ENCODE measurements at places on chromosomes 3 and 15.

- no peak for DNase-seq
Measured at GRCh38 chr3:150599611-150600297, 3.4 kb upstream of the SELENOT start.

DNA sequence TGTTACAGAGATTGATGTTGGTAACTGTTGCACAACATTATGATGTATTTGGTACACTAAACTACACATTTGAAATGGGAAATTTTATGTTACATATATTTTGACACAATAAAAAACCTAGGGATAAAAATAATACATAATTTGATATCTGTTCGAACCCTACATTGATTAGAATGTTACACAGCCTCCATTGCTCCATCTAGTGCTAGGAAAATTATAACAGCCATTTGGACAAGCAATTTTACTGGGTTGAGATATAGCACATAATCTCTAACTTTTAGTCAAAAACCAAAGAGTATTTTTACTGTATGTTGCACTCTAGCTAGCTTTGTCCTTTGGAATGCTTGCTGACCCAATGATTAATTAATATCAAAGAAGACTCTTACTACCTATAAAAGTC is 108.1 kb downstream of the LSAMP start:
- DNase-seq: no peak

GRCh38 chr3:126481808-126482502 is 6.3 kb upstream of the ZXDC start:
- no peak for DNase-seq

DNA sequence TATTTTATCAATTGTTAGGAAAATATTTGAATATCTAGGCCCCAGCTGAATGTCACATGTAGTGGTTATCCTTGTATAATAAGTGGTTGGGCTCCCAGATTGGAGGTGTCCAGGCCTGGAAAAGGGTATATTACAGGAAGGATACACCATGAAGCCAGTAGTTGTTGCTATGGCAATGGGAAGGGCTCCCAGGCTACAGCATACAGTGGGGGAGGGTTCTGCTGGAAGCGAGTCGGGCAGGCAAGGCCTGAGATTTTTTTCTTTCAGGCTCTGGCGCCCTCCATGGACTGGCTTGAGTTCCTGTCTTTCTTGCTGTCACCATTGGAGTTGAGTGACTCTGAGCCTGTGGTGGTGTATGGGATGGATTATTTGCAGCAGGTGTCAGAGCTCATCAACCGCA is 8.9 kb downstream of the ECE2 start:
- DNase-seq: peak; percentile 88

- no peak for DNase-seq
Measured at GRCh38 chr15:67857220-67857619, 17.4 kb upstream of the RNU6-1 start.

DNA sequence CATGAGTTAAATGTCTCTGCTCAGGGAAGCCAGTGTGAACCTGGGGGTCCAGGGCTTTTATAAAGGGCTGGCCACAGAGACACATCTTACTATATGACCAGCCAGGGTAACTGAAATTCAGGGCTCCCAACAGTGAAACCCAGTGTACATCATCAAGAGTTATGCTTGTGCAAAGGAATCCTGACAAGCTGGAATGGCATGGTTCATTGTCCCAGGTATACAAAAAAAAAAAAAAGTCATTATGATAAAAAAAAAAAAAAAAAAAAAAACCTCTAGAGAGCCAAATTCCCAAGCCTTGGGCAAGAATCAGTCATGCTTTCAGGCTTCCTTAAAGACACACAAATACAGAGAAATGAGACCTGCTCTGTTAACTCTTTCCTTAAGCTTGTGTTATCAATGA is 452.0 kb downstream of the GABRG3 start:
- DNase-seq: no peak

- no peak for DNase-seq
Measured at GRCh38 chr3:196208942-196209695, 2.1 kb downstream of the ZDHHC19 start.

DNA sequence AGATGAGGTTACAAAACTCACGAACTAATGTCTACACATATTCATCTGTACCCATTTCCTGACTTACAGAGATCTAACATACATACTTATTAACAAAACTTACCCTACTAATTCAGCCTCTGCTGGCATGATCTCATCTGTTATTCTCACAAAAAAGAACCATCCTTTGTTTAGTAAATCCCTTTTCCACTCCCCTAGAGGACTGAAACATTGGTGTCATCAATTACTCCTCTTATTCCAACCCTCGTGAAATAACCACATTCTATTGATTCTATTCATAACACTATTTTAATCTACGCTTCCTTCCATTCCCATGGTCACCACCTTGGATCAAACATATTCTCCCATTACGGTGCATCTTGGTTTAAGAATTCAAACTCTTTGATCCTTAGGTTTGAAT is 505.9 kb downstream of the SI start:
- DNase-seq: no peak

- no peak for DNase-seq
Measured at GRCh38 chr15:71476823-71477222, 333.5 kb upstream of the NR2E3 start.

GRCh38 chr3:50518436-50518835 is 15.0 kb upstream of the CACNA2D2 start:
- no peak for DNase-seq

GRCh38 chr15:39580485-39581241 is at the start of gene THBS1:
Gene THBS1 (plus strand): TSS chr15:39581079. CDS start chr15:39581858, 779 bp downstream.
- no peak for DNase-seq

DNA sequence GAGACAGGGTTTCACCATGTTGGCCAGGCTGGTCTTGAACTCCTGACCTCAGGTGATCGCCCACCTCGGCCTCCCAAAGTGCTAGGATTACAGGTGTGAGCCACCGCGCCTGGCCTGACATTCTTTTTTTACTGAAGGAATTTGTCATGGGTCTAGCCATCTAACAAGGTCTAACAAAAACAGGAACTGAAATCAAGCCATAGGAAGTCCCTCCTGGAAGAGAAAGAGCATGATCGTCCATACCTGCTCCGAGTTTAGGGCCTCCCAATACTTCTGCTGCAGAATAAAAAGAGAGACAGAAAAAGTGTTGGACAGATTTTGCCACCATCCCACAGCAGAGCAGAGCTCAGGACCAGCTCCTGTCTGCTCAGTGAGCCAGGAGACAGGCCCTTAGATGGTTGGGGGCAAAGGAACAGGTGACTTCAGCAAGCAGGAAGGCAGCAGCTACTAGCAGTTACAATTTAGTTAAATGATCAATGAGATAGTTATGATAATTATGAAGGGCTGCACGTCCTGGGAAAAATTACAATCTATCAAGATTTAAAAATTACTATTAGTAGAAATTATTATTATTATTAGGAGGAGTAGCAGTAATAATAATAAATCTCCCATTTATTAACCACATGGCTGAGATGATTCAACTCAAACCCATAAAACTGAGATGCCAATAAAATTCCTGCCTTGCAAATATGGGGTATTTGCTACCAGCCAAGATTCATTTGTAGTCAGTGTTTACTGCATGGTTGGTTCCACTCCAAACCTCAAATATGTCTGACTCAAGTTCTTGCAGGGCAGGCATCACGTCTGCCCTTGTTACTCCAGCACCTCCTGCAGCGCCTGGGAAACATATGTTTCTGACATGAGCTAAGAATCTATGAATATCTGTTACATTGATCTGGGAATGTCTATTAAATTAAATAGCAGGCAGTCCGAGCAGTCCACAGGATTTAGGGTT is 40.1 kb downstream of the TMEM44 start:
- no peak for DNase-seq

GRCh38 chr3:193387596-193387995 is 9.0 kb upstream of the ATP13A5 start:
- no peak for DNase-seq

DNA sequence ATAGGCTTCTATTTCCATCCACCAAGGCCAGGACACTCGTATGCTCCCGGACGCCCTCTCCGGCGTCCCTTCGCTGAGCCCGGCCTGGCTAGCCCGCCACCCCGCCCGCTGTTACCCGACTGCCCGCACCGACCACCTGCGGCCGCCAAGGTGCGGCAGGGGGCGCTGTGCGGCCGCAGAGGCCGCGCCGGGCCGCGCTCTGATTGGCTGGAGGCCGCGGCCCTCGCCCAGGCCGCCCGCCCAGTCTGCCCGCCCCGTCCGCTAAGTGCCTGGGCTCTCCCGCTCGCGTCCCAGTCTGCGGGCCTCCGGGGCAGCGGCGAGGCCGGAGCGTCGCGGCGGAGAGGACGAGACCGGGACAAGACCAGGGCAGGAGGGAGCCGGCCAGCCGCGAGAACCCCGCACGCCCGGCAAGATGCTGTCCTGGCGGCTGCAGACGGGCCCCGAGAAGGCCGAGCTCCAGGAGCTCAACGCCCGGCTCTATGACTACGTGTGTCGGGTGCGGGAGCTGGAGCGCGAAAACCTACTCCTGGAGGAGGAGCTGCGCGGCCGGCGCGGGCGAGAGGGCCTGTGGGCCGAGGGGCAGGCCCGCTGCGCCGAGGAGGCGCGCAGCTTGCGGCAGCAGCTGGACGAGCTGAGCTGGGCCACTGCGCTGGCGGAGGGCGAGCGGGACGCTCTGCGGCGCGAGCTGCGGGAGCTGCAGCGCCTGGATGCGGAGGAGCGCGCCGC is at the start of gene SYNM:
SYNM (plus strand) TSS at position 293 of the 726 bp plus-strand sequence; CDS start at position 413, 120 bp downstream.
- DNase-seq: peak; percentile 82

DNA sequence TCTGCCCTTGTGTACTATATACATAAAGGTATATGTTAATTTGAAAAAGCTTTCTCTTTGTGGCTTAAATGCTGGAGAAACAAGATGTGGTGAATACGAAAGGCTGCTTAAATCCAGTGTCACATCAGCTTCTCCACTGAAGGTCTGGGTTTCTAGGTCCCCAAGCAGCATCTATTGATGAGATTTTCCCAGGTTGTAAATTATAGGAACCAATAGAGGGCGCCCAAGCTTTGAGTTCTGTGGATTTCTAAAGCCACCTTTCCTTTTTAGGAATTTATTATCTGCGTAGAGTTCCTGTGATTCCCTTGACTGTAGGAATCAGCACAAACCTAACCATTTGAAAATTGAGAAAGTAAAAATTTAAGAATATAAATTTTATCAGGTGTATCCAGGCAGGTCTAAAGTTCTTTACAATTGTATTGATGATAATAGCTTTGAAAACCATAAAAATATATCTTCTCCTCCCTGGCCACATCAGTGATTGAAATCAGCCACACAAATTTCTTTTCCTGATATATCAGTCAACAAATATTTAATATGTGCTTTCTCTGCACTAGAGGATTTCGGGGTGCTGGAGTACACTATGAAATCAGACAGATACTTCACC is 88.3 kb upstream of the ADAMTSL3 start:
- DNase-seq: peak; percentile 6

- no peak for DNase-seq
Measured at GRCh38 chr3:27637346-27637995, 84.7 kb downstream of the EOMES start.

- DNase-seq: no peak
Measured at GRCh38 chr15:50676799-50677483, 9.7 kb downstream of the TRPM7 start.

DNA sequence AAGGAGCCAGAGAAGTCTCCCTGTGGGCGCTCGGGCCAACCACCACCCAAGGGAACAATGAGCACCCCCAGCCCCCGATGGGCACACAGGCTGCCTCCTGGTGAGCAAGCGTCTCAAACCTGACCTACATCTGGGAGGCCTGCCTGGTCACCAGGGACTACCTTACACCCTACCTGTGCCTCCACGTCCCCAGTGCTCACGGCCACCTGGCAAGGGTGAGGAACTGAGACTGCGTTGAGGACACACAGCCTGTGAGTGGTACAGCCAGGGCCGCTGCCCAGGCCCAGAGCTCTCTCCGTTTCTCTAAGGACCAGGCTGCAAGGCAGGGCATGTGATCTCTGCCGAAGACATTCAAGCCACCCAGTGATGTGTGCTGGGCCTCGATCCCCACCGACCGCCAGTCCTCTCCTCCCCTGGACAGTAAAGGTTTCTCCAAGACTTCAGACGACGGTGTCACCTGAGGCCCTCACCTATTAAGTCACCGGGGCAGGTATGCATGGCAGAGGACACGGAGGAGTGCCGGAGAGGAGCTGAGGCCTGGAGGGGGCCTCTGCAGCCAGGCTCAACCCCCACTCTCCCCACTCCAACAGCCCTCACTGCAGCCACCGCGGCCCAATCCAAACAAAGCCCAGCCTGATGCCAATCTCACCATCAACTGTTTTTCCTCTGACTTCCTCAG is 2.8 kb downstream of the GOLGA8A start:
- DNase-seq: no peak

- peak; percentile 31 for DNase-seq
Measured at GRCh38 chr15:71532994-71533393, 277.4 kb upstream of the NR2E3 start.

DNA sequence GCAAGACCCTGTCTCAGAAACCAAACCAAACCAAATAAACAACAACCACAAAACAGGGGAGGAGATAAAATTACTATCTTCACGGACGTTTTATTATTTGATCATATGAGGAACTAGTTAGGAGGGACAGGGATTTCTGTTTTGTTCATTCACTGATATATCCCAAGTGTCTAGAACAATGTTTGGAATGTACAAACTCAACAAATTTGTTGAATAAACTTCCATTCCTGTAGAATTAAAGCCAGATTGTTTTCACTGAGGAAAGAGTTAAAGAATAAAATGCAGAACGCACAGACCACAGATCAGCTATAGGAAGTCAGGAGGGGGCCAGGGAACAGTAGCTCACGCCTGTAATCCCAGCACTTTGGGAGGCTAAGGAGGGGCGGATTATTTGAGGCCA is 6.5 kb upstream of the STRC start:
- DNase-seq: no peak
